GM12878 (cell line): ENCODE measurements at places on chromosomes 3 and 15.

- DNase-seq: no peak
Measured at GRCh38 chr15:88395241-88395640, 71.9 kb downstream of the MRPL46 start.

DNA sequence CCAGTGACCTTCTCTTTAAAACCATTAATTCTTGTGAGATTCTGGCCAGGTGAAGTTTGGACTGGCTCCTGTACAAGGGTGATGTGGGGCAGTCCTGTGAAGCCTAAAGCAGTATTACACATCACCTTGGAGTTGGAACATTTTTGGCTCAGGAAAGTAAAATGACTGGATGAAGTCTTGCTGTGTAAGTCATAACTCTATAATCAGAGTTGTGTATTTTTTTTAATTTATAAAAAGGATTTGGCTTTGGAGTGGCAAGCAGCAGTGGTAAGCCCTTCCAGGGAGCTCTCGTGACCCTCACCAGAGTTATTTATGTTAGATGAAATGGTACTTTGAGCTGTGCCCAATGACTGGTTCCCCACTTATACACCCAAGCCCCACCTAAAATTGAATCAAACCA is 331.2 kb upstream of the DCBLD2 start:
- no peak for DNase-seq

DNA sequence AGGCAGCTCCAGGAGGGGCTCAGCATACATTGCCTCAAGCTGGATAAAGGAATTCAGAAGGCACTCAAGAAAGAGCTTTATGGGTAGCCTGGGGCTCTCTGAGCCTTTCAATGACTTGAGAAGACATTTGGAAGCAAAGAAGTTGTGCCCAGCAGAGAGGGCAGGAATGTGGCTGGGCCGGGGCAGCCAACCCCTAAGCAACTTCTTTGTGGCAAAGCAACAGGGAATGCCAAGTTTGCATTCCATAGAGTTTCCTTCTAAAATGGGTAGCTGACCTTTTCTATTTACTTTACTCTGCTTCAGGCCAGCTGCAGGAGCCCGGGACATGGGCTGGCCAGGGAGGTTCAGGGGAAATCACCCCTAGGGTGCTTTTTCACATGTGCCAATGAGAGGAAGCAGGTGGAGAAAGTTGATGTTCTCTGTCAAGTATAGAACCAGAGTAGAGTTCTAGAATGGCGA is 45.6 kb downstream of the CCDC12 start:
- DNase-seq: no peak

- DNase-seq: no peak
Measured at GRCh38 chr3:42640771-42641370, 12.6 kb upstream of the ZBTB47 start.

DNA sequence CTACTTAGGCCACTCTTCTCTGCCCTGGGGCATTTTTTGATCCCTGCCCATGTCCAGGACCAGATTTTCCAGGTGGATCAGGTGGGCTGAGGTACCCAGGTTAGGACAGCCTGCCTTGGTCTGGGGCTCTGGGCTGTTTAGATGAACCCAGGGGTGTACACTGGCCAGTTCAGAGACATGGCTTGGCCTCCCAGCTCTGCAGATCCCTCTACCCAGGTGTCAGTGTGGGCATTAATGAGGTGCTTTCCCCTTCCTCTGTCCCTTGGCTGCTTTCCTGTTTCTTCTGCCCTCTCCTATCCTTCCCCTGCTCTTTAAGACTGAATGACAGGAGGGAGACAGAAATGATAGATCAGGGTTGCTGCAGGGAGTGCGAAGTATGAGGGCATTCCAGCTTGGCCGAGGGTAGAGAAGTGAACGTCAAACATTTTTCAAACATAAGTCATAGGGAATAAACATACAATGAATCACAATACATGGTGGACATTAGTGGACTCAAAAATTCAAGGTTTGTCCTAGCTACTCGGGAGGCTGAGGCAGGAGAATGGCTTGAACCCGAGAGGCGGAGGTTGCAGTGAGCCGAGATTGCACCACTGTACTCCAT is 30.5 kb downstream of the RTP1 start:
- DNase-seq: no peak

DNA sequence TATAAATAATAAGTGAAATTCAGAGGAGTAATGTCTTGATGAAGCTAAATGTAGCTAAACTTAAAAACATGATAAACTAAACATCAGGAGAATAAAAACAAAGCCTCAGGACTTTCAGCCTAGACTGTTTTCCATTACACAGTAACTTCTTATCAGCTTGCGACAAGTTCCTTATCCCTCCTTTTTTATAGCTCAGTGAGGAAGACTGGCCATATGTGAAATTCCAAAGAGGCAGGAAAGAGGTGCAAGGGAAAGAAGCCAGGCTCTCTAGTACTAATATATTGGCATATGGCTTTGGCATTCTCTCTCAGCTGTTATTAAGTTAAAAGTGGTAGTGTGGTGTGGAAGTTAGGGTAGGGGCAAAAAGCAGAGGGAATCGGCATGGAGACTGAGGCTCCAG is 4.4 kb downstream of the COX17 start:
- no peak for DNase-seq

GRCh38 chr3:125073390-125073905 is 17.7 kb upstream of the HEG1 start:
- no peak for DNase-seq

- no peak for DNase-seq
Measured at GRCh38 chr3:138009476-138010272, at the start of gene CLDN18. CLDN18 (plus strand) TSS chr3:138010165; CDS start chr3:138010226, 61 bp downstream.

DNA sequence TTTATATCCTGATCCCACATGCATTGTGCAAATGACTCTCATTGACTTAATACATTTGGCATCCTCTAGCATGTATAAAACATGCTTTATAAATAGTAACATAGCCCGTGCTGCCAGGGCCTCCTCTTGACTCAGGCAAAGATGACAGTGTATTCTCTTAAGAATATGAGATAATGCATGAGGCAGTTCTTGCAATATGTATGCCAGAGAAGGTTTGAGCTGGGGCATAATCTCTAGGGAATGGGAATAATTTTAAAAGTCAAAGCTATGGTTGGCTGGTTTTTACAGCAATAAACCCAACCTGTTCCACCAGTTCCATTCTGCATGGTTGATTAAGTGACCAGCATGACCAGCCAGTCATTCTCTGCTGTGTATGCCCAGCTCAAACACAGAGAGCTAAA is 179.0 kb upstream of the PFN2 start:
- DNase-seq: no peak

- DNase-seq: no peak
Measured at GRCh38 chr3:120102674-120103073, 8.4 kb upstream of the GSK3B start.

DNA sequence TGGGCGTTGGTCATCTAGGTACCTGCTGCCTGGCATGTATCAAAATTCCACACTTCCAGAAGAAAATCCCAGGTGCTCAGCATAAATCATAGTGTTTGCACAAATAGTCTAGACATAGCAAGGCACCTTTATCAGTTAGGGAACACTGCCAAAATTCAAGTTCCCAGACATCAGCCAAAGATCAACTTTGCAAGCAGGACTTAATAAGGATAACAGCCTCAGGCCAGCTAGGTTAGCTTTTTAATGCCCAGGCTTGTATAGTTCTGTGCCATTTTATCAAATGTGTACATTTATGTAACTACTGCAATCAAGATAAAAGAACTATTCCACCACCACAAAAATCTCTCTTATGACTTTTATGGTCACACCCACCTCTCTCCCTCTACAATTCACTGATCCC is 30.7 kb downstream of the DZIP3 start:
- no peak for DNase-seq
